ENCODE measurements at places on chromosomes 2 and 18.
A peak's percentile ranks its signal among the peaks of the same experiment; 100 is the strongest.

DNA sequence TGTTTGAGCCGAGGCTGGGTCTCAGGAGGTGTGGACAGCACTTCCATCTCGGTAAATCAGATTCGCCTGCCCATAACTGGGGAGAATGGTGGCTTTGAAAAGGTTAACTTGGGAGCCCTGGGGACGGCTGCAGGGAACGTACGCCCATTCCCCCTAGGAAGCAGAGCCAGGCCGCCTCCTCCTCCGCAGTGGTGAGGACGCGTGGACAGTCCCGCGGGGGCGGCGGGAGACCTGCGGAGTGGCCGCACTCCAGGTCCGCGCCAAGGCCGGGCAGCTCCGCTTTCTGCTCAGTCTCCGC lies 845 bp upstream of the MYCN start:
- no peak for DNase-seq

- no peak for DNase-seq
Measured at GRCh38 chr18:63061303-63061702, 258.3 kb downstream of the BCL2 start.

DNA sequence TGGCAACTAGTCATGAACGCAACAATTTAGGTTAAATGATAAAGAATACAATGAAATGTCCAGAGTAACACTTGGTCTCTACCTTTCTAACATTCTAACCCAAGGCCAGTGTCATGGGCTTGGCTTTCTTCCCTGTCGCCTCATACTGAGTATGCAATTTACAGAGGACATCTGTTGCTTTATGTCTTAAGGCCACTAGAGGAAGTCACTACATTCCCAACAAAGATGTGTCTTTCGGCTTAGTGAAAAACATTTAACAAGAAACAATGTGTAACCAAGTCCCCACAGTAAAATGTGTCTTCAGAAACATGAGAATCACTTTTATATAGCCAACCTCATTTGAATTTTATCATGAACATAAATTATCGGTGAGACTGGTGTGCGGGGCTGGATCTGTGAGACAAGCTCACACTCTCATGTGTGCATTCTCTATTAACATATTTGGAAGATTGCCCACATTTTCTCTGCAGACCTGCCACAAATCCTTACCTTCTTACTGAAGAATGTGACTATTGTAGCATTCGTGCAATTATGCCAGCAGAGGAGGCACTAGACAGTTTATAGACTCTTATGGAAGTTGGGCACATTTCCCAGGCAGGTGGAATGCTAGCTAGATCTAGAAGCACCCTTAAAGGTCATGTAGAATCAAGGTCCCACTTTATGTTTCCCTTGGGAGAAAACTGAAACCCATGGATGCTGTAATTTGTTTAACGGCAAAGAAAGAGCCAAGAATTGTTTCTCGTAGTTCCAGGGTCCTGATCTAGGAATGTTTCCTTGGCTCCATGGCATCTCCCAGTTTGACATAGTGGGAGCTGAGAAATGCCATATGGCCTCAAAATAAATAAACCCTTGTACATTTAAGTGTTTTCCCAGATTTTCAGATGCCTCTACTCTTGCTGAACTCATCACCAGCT lies 101.8 kb downstream of the CD226 start:
- DNase-seq, result no peak

DNA sequence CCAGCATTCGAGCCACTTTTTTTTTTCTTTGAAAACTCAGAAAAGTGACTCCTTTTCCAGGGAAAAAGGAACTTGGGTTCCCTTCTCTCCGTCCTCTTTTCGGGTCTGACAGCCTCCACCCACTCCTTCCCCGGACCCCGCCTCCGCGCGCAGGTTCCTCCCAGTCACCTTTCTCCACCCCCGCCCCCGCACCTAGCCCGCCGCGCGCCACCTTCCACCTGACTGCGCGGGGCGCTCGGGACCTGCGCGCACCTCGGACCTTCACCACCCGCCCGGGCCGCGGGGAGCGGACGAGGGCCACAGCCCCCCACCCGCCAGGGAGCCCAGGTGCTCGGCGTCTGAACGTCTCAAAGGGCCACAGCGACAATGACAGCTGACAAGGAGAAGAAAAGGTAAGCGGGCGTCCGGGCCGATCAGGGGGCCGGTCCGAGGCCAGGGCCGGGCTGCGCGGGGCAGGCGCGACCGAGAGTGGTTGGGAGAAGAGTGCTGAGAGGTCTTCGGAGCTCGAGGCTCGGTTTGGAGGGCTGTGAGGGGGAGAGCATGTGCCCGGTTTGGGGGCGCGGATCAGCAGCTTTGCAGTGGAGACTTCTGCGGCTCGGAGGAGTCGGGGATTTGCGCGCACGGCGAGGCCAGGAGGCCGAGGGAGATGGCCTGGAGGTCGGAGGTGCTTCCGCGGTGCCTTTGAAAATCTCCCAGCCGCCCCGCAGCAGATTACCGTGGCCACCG lies 502 bp downstream of the EPAS1 start:
- peak; percentile 71 for DNase-seq

Data from T-helper 1 cell (primary cell).